CD4-positive, alpha-beta T cell treated with Interleukin-1 beta for 1 hour (primary cell): ENCODE measurements at places on chromosomes 2 and 18.

DNA sequence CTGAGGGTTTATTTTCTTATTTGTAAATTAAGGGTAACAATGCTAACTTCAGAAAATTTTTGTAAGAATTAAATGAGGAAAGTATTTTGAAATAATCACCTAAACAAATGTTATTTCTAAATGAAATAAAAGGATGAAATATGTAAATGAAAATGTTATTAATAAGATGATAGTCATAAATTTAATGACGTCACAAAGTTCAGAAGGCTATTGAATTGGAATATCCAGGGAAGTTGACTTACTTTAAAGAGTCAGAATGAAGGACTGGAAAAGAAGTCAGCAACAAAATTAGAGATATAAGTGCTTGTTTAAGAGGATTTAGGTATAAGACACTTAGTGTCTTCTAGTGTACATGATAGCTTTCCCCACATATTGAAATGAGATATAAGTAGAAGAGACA, 732.6 kb upstream of the CDH7 start:
- no peak for DNase-seq

DNA sequence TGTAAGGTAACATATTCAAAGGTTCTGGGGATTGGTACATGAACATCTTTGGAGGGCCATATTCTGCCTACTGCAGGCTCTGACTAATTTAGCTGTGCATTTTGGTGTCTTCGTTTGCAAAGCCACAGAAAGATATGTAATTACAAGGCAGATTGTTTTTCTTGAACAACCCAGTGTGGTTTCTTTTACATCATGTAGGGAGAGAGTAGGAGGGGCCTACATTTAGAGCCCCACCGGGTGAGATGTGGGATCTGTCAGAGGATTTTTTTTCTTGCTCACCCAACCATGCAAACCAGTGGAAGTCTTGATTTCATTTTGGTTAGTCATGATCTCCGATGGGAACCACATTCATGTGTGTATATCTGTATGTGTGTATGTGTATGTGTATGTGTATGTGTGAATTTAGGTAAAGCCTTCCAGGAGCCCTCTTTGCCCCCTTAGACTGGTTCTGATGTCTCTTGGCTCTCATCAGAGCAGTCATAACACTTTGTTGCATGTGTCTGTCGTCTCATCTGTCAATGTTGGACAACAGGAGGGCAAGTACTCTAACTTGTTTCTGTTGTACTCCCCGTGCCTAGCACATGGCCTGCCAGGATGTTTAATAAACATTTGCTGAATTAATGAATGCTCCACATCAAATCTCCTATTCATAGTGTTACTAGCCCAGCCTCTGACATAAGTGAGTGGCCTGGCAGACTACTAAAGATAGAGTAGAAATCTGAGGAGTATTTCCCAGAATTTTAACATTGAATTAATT, 239.9 kb downstream of the MTX2 start:
- no peak for DNase-seq

DNA sequence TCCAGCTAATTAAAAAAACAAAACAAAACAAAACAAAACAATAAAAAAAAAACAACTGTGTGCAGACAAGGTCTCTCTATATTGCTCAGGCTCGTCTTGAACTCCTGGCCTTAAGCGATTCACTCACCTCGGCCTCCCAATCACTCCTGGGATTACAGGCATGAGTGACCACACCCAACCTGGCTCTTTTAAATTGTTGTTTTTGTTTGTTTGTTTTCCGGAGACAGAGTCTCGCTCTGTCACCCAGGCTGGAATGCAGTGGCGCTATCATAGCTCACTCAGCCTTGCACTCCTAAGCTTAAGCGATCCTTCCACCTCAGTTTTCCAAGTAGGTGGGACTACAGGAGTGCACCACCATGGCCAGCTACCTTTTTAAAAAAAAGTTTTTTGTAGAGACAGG, 201.6 kb downstream of the EN1 start:
- DNase-seq, result no peak

DNA sequence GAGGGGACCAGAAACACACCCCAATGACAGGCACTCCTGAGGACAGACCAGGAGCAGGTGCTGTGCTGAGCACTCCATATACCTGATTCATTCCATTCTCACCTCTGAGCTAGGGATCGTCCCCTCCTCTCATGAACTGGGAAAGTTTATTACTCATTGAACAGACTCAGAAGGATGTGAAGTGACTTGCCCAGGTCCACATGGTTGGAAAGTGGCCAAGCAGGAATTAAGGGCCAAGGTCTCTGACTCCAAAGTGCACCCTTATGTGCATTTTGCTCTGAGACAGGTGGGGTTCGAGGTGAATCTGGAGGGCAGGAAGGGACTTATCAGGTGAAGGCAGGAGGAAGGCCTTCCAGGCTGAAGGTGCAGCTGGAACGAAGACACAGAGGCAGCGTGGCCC, 25.1 kb upstream of the PLB1 start:
- DNase-seq, result no peak

DNA sequence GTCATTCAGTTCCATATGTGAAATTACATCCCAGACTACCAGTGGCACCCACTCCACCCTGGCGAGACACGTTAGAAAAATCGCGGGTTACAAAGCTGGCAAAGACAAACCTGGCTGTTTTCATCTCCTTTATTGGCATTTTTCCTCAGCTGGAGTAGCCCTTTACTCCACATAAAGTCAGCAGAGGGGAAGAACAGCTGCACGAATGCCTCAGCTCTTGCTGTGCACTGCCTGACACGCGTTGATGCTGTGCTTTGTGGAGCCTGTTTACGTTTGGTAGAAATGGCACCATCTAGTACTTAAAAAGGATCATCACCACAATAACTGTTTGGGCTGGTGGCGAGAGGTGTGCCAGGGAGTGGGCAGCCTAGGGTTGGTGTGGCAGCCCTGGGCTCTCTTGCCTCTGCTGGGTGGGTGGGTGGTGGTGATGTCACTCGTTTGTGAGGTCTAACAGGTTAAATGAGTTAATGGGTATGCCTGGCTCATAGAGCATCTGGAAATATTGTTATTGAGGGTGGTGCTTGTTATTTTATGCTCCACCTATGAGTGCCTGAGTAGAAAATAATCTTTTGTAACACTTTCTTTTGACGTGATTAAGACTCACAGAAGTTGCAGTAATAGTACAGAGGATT, 16.4 kb downstream of the FARP2 start:
- DNase-seq, result no peak

GRCh38 chr2:221895366-221896121, 323.4 kb upstream of the EPHA4 start:
- no peak for DNase-seq

- no peak for DNase-seq
Measured at GRCh38 chr2:113085542-113085941, 17.8 kb downstream of the IL1F10 start.
